ENCODE measurements at places on chromosomes 2 and 18.

DNA sequence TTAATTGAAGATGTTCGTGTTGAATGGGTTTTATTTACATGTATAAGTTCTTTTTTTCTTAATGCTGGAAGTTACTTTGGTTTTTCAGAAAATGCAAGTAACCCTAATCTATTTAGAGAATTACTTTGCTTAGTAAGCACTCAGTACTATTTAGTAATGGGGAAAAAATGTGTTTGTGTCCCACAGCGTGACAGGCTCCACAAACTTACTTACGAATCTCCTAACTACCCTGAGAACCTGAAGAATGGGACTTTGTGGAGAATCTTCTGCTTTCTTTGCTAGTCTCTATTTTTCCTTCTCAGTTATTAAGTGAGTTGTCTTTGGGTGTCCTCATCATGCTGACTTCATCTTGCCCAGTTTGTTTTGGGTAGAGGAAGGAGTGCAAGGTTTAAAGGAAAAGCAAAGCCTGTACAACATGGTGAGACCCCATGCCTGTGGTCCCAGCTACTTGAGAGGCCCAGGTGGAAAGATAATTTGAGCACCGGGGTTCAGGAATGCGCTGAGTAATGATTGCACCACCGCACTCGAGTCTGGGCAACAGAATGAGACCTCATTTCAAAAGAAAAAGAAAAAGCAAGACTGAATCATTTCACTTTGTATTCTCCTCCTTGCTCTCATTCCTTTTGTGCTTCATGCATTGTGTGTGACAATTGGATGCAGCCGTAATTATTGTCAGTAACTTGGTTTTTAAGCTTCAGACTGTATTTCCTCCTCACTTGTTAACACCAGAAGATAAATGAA lies 10.2 kb downstream of the NEDD4L start:
- DNase-seq = no peak
- no peak overlapping the region for H3K4me3 ChIP-seq
- H3K4me1 ChIP-seq = no peaks in the 10 kb centered on the region
- no peaks in the 10 kb centered on the region for H3K36me3 ChIP-seq
- H3K27me3 ChIP-seq = no peaks in the 10 kb centered on the region

DNA sequence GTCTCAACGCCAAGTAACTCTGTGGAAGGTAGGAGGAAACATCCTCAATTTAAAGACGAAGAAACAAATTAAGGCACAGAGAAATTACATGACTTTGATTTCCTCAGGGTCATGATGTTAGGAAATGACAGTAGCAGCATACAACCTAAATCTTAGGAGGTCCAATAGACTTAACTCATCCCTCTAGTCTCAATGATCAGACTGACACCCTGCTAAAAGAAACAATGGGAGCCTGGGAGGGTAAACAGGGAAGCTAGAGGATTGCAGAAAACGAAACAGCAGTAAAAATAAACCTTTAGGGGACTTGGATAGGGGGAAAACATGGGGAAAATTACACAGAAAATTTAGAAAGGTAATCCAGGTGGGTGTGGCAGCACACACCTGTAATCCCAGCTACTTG lies 56.0 kb downstream of the ROCK2 start:
- DNase-seq = no peak
- H3K27ac ChIP-seq = no peak overlapping the region
- peaks cover 12% of the 10 kb centered on the region for H3K36me3 ChIP-seq
- H3K27me3 ChIP-seq = no peaks in the 10 kb centered on the region
- peaks cover 7% of the 10 kb centered on the region for H3K4me1 ChIP-seq

DNA sequence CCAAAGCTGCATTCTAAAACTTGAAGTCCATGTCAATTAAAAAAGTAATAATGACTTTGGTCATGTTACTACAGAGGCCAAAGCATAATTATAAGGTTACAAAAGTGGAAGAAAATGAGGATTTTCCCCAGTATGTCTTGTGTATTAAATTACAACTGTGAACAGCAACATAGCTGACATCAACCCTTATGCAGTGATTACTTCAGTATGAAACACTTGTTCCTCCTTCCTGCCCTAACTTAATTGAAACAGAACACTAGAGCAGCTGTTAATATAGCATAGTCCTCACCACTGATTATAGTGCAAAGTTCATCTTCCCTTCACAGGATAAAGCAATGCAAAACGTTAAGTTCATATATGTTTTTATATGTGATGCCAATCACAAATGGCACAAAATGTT lies 29.9 kb downstream of the EPB41L3 start:
- no peaks in the 10 kb centered on the region for H3K27me3 ChIP-seq
- H3K4me3 ChIP-seq = no peak overlapping the region
- peaks cover 10% of the 10 kb centered on the region for H3K4me1 ChIP-seq
- no peak for DNase-seq
- H3K27ac ChIP-seq = no peak overlapping the region
- no peaks in the 10 kb centered on the region for H3K36me3 ChIP-seq

- no peak for DNase-seq
- no peak overlapping the region for H3K27ac ChIP-seq
- no peaks in the 10 kb centered on the region for H3K27me3 ChIP-seq
These were observed 354.6 kb downstream of the NCKAP5 start for GRCh38 chr2:133213651-133214050.

Measured in B cell (primary cell).